ENCODE measurements at places on chromosomes 1 and 21.

DNA sequence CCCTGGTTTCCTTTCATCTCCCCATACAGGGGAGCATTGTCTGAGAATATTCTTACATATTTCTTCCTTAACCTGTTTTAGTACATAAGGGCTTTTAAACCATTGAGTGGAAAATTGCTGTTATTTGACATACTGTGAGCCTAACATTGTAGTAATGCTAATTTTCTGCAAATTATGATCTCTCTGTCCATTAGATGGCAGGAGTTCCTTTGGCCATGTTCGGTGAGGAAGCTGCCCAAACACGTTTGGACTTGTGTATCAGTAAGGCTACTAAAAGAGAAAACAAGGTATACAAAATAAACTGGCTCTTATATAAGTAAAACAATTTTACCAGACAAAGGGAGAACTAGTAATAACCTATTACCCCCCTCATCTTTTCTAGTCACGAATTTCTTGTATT, 29.2 kb downstream of the CDC7 start:
- DNase-seq, result no peak

- no peak for DNase-seq
Observed at GRCh38 chr1:162709870-162710269, 77.6 kb downstream of the DDR2 start.

GRCh38 chr1:230149751-230150584, 82.9 kb downstream of the GALNT2 start:
- peak; percentile 40 for DNase-seq

- DNase-seq, result no peak
Observed at GRCh38 chr1:3836421-3836820, 20.6 kb downstream of the CEP104 start.

DNA sequence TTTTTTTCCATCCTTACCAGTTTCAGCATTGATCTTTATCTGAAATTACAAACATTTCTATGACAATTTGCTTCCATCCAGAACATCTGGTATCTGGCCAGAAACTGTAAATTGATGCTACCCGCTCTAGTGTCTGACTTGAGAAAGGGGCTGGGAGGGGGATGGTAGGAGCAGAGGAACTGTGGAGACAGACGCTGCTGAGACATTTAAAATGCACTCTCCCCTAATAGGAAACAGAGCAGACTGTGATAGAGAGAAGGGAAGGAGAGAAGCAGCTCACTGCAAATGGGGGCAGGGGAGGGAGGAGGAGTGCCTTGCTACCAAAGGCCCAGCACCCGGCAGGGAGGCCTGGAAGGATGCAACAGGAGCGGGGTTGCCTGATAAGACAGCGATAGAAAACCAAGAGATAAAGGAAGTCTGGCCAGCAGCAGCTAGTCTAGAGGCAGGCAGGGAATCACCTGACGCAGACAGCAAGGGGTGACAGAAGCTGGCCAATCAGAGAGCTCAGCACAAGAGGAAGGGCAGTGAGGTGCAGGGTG, 195.5 kb upstream of the NFIA start:
- no peak for DNase-seq

- no peak for DNase-seq
Observed at GRCh38 chr21:45916011-45916840, 65.3 kb upstream of the COL6A1 start.

- DNase-seq, result no peak
Observed at GRCh38 chr1:78526496-78526895, 35.7 kb downstream of the PTGFR start.

DNA sequence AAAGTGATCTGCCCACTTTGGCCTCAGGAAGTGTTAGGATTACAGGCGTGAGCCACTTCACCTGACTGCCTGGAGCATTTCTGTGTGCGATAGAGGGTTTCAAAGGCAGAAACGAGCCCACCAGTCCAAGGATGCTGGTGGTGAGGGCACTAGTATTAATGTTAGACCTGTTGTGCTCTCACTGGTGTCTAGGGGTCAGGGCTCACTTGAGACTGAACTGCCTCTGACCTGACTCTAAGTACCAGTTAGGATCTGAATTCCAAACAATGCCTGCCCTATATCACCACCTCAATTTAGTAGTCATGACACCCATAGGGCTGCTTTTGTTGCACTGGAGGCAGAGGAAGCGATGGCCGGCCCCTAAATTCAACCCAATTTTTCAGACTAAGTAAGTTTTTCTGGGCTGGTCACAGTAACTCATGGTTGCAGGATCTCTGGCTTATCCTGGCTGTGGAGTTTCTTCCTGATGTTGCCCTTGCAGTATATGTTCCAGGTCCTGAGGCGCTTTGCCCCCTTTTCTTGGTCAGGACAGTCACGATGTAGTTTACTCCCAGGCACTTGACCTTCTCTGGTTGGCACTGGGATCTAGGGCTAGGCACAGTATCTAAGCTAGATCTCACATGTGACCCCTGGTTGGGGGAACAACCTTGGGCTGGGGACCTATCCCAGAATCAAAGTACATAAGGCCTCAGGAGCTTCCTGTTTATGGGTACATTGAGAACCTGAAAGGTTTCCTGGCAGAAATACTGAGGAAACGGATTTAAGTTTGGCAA, 4.5 kb downstream of the CCDC17 start:
- DNase-seq, result no peak

GRCh38 chr1:237146241-237146640, 104.3 kb downstream of the RYR2 start:
- no peak for DNase-seq

DNA sequence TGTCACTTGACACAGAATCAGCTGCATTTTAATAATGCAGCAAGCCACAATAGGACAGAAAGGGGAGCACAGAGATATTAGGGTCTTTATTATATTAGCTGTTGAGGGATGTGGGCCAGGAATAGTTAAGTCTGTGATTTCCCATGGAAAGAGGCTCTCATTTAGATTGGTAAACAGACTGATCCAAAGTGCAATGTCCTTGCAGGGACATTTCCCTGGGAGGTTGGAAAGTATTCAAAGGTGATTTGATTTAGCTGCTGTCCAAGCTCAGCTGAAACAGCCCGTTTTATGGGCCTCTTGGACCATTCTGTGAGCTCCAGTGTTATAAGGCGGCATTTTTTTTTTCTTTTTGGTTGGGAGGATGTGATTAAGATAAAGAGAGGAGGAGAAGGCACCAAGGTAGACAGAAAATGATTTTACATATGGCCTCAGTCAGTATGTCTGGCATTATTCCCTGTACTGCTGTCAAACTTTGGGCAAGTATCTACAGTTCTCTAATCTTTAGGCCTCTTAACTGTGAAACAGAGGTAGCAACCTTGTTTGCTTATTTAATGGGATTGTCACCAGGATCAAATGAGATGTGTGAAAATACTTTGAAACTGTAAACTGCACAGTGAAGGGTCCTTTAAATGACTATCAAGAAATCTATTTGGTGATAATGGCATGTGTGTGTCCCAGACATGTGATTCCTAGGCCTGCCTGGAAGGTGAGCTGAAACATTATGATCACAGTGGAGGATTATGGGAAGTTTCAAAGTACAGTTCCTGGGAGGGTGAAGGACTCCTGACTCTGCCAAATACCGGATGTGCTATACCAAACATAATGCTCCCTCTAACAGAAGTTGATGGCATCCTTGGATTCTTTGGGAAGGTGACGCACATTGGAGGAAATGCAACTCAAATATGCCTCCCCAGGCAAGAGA, 62.2 kb downstream of the NOS1AP start:
- DNase-seq, result no peak

GRCh38 chr1:53327182-53327913, 522 bp downstream of the LRP8 start:
- DNase-seq, result no peak

- no peak for DNase-seq
Observed at GRCh38 chr1:32919811-32920733, 18.9 kb upstream of the TMEM54 start.

- no peak for DNase-seq
Observed at GRCh38 chr1:157084720-157085119, 14.9 kb downstream of the ETV3L start.

DNA sequence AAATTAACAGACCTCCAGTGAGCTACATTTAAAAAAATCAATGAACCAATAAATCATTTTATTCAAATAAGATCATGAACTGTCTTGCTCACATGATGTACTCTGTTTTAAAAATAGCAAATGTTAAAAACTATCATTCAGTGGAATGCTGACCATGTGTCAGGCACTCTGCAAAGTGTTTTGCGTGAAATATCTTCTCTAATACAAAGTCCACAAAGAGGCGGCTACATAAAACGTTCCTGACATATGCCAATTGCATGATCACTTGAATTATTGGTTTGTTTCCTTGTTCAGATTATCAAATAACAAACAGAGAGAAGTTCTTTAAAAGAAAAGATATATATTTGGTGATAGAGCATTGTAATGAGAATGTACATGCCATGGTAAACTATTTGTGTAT, 10.7 kb downstream of the FMO2 start:
- DNase-seq, result no peak

- no peak for DNase-seq
Observed at GRCh38 chr1:8015809-8016165, 10.3 kb downstream of the ERRFI1 start.

DNA sequence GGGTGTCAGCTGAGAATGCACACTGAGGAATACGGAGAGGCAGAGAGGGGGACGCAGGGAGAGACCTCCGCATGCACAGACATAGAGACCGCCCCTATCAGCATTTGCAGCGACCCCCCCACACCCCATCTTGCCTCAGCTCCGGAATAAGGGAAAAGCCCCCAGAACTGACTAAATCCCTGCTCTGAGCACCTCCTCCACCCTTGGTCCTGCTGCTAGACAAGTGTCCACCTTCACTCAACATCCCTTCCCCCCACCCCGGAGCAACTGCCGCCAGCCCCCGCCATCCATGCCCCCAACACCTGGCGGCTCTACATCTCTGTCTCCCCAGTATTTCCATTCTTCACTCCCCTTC, 769 bp downstream of the SV2A start:
- no peak for DNase-seq

GRCh38 chr1:153490272-153491051, 30.0 kb upstream of the S100A7 start:
- DNase-seq, result no peak

GRCh38 chr1:210189426-210189825, 43.2 kb upstream of the SERTAD4 start:
- no peak for DNase-seq

- no peak for DNase-seq
Observed at GRCh38 chr1:91712393-91712792, 173.6 kb downstream of the TGFBR3 start.

GRCh38 chr1:15410223-15410883, 665 bp downstream of the EFHD2 start:
- DNase-seq, result no peak

- no peak for DNase-seq
Observed at GRCh38 chr1:153741986-153742385, 14.1 kb downstream of the INTS3 start.

GRCh38 chr1:48677306-48678287, 99.1 kb downstream of the BEND5 start:
- peak; percentile 90 for DNase-seq

GRCh38 chr1:121448851-121449250, 264.1 kb downstream of the SRGAP2C start:
- DNase-seq, result no peak

DNA sequence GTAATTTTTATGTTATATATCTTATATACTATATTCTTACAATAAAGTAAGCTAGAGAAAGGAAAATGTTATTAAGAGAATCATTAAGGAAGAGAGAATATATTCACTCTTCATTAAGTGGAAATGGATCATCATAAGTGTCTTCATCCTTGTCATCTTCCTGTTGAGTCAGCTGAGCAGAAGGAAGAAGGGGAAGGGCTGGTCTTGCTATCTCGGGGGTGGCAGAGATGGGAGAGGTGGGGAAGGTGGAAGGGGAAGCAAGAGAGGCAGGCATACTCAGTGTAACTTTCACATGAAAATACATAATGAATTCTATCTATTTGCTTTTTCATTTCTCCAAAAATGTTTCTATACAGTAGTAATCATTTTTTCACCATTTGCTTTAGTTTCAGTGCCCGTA, 5.1 kb downstream of the DNASE2B start:
- no peak for DNase-seq

Data from NCI-H510A (cell line).